ENCODE measurements at places on chromosomes 1 and 21. TPM values are rescaled to one million over a fixed set of nuclear protein-coding genes. Genes with fewer than 3 reads are reported as not detected.

KCNC4 gene
- 2.8 TPM for total RNA-seq

CR1 gene
- total RNA-seq, result 29.1 TPM

OR2M3 gene
- total RNA-seq, result not detected

STIL gene
- total RNA-seq, result 4.9 TPM

VCAM1 gene
- 0.42 TPM for total RNA-seq

G0S2 gene
- 1,987 TPM for total RNA-seq

OR2AK2 gene
- 0.10 TPM for total RNA-seq

C1orf116 gene
- total RNA-seq, result 0.63 TPM

OR2T8 gene
- 0.10 TPM for total RNA-seq

USH2A gene
- total RNA-seq, result not detected

CELA3B gene
- total RNA-seq, result not detected

TNFRSF9 gene
- 2.4 TPM for total RNA-seq

MFAP2 gene
- total RNA-seq, result not detected

PGBD2 gene
- total RNA-seq, result 0.73 TPM

RHOU gene
- total RNA-seq, result 15.3 TPM

ERG gene
- 1.4 TPM for total RNA-seq

CCDC27 gene
- total RNA-seq, result not detected

SPRR2A gene
- not detected for total RNA-seq

APH1A gene
- 122 TPM for total RNA-seq

DCDC2B gene
- total RNA-seq, result not detected

PSEN2 gene
- 2.9 TPM for total RNA-seq

CD48 gene
- total RNA-seq, result 996 TPM
